A172 (cell line): ENCODE measurements at places on chromosomes 2 and 18.

GRCh38 chr18:57051657-57052044 lies 95.2 kb upstream of the BOD1L2 start:
- DNase-seq, result no peak

GRCh38 chr2:168138901-168139300 lies 108.5 kb downstream of the STK39 start:
- no peak for DNase-seq

DNA sequence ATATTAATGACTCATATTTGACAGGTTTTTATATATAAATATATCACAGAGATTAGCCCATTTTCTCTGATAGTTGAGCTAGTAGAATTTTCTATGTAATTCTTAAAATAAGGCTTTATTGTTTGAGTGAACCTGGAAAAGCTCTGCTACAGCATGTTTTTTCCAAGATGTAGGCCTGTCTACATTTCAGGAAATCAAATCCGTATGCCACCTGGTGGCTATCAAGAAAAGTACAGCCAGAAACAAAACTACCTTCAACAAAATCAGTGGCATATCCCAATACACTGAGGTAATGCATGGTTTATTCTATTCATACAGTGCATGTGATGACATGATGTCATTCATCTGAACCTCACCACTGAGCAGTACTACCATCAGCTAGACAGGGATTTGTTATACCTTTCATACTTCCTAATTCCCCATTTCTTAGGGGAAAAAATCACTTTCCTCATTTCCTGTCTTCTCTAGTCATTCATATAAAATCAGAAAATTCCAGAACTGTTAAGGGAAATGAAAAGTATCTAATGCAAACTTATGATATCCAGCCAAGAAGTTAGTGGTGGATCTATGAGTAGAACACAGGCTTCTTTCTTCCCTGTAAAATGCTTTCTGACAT lies 310.4 kb upstream of the SYT4 start:
- DNase-seq, result peak; percentile 19

DNA sequence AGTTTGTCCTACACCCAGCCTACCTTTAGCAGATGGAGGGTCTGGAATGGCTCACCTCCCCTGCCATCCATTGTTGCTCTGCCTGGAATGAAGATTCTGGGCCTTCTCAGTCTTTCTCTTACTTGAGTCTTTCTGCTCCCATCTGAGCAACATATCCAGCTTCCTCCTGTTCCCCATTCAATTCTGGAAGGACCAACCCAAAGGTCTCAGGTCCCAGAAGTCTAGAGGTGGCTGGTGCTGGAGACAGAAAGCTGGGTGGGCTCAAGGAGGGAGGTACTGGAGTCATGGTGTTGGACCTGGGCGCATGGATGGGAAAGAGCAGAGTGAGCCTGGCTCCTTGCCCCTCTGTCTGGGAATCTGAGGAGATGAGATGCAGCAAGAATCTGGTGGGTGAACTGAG lies 93.5 kb upstream of the SIX3 start:
- DNase-seq, result no peak

GRCh38 chr2:171522052-171522787 lies at the start of gene CYBRD1:
Gene CYBRD1 (plus strand): TSS chr2:171522474. CDS start chr2:171522546, 72 bp downstream.
- DNase-seq, result peak; percentile 79

DNA sequence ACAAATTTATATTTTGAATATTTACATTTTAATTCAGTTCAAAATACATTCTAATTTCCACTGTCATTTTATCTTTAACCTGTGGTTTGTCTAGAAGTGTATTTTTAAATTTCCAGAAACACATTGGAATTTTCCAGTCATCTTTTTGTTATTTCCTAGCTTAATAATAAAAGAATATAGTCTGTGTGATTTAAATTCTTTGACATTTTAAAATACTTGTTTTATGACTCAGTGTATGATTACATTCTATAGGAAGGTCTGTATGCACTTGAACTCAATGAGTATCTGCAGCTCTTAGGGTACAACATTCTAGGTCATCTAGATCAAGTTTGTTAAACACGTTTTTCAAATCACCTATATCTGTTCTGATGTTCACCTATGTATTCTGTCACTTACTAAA lies 88.3 kb upstream of the MBOAT2 start:
- peak; percentile 15 for DNase-seq

GRCh38 chr2:222504719-222505118 lies 80.4 kb downstream of the SGPP2 start:
- no peak for DNase-seq
